ENCODE measurements at places on chromosomes 4 and X.

GRCh38 chr4:125321709-125322365 is 7.1 kb downstream of the FAT4 start:
- no peak for DNase-seq

DNA sequence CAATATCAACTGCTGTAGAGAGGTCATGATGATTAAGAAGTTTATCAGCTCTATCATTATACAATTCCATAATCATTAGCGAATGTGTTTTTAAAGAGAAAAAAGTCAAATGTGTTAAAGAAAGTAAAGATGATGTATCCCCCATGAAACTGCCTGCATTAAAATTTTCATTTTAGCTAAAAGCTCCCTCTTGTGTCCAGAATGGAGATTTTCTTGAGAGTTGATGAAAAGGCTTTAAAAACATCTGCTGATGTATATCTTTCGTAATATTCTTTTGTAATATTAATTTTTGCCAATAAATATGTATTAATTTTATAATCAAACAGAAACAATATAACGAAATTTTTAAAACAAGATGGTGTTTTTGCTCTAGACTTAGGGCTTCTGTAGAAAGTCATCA is 52.1 kb upstream of the LHFPL1 start:
- DNase-seq: no peak

GRCh38 chr4:84238247-84239090 is 260.6 kb downstream of the NKX6-1 start:
- no peak for DNase-seq

DNA sequence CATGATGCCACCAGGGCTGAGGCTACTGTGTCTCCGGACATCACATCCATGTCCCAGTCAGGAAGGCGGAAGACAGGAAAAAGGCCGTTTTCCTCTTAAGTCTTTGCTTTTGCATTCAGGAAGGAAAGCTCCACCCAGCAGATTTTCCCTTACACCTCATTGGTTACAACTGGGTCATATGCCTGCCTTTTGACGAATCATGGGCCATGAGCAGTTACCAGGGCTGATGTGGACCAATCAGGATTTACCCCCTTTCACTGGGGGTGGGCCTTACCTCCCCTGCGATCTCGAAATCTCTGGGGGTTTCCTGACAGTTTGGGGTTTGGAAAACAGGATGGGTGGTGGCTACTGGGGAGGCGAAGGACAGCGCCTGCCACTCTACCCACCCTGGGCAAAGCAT is 52.5 kb upstream of the GRPEL1 start:
- no peak for DNase-seq

GRCh38 chr4:23937173-23937572 is 47.3 kb upstream of the PPARGC1A start:
- no peak for DNase-seq

- no peak for DNase-seq
Measured at GRCh38 chr4:113026556-113026955, 22.9 kb upstream of the ANK2 start.

- no peak for DNase-seq
Measured at GRCh38 chr4:139242511-139243051, 37.4 kb downstream of the MGARP start.

DNA sequence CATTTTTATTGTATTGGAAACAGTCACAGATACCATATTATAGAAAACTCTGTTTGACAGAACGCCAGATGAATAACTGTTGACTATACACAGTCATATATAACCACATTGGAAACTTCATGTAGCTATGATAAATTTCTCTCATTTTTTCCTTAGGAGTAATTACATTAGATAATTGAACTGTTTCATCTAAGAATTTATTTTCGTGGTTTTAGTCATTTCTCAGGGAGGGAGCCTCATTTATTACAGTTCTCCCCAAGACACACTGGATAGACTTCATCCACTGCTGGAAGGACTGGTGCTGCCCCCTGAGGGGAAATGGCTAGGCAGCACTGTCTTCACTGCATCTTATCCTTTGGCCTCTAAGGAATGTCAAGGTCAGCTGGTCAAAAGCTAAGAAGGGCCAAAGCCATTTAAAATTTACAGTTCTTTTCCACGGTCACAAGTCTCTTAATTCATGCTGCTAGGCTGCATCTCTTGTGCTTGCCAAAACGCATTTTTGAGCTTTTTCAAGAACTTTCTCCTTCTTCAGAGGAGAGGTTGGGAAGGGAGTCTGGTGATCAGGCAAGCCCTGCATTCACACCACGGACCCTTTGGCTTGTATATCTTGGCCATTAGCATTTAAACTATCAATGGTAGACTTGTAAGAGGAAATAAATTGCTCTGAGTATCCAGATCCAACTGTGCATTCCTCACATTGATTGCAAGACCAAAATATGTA is 145.1 kb downstream of the CBR4 start:
- no peak for DNase-seq

DNA sequence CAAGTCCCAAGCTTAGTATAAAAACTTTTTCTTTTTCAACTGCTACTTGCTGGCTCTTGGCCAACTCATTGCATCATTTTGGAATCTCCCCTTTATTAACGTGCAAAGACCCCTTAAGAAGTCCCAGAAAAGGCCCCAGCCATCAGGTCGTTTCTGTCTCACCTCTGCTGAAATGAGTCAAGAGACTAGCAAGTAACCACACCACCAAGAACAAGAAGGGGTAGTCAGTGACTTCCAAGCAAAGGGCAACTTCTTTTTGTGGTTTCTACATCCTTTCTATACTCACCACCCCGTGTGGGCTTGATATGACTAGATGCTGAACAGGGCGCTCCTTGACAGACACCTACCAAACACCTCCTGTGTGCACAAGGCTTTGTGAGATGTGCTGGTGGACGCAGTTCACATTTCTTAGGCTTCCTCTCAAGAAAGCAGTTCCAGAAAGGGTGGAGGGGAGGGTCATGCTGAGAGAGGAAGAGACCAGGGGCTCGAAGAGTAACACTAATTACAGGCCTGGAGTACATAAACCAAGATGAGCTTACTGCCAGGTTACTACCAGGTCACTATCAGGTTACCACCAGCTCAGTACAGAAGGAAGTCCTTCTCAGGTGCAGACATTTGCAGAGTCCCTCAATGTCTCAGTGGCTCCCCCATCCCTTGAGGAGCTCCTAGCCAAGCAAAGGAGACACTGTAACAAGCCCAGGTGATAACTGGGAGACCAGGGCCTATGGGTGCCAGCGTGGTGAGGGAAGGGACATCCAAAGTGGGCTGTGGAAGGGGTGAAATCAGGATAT is 19.3 kb downstream of the JAKMIP1 start:
- DNase-seq: no peak

DNA sequence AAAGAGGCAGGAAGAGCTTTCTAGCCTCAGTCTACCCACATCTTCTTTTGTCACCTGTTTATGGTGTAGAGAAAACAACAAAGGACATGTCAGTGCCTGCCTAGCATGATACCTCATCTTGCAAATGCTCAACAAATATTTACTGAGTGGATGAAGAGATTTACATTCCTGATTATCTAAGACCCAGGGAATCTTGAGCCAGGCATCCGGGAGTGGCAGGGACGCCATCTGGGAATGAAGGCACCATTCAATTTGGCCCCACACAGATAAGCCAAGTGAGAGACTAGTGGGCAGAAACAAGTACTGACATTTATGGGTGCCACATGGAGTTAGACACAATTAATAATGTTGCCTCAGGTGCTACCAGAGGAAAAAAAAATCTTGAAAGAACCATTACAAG is 36.8 kb upstream of the CASK start:
- no peak for DNase-seq

DNA sequence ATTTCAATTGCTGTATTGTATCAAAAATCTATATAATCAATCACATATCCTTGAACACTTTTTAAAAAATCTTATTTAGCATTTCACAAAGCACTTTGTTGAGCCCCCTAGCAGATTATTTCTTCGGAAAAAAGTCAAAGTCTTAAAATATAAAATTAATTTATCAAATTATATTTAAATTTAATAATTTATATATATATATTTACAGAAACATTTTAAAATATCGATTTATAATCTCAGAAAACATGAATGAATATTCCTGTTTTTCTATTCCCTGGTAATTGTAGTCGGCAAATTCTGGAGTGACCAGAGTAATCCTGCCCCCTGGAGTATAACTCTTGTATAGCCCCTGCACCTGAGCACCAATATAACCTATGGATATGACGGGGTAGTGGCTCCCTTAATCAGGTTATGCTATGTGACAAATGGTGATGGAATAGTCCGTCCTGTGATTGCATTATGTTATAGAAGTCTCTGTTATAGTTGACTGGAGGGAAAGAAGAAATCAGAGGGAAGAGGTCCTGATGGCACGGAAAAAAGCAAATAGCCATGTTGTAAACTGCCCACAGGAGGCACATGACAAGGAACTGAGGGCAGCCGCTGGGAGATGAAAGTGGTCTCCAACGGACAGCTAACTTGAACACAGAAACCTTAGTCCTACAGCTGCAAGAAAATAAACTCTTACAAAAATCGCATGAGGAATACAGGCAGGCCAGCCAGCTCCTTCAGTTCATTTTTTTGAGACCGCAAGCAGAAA is 1092.3 kb downstream of the ARAP2 start:
- no peak for DNase-seq

GRCh38 chr4:152265149-152265621 is 270.7 kb downstream of the FBXW7 start:
- DNase-seq: no peak

DNA sequence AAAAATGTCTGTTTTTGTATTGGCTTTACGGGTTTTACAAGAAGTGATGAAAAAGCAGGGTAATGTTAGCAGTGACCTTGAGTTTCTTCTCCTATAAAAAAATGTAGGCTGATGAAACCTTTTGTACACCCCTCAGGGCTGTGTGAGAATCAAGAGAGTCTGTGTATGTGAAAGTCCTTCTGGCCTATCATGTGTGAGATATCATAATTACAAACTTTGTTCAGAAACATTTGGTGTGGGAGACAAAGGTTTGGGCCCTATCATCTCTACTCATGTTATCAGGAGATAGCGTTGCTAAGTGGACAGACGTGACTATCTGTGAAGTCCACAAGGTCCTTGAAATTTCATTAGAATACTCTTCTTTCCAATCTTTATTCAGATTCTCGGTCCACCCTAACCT is 170.6 kb upstream of the HAND2 start:
- DNase-seq: no peak

GRCh38 chr4:186891859-186892486 is 168.3 kb upstream of the FAT1 start:
- DNase-seq: no peak

GRCh38 chr4:124265701-124266100 is 446.8 kb downstream of the ANKRD50 start:
- DNase-seq: no peak

- DNase-seq: no peak
Measured at GRCh38 chr4:109675181-109675580, 28.1 kb downstream of the CASP6 start.

DNA sequence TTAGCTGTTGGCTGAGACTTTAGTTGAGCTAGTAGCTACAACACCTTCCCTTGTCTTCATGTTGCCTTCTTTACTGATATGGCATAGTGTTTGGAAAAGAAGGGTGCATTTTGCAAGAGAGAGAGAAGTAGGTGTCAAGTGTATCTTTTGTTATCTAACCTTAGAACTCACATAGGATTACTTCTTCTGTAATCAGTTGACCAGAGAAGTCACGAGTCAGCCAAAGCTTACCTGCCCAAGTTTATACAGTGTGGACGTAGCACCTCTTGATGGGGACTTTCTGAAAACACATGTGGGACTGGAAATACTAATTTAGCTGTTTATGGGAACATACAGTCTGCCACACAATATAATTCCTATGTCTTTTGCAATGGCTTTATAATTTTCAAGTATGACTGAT is 56.0 kb downstream of the UGT8 start:
- no peak for DNase-seq

GRCh38 chr4:168999809-169000208 is 10.2 kb downstream of the CBR4 start:
- DNase-seq: no peak

DNA sequence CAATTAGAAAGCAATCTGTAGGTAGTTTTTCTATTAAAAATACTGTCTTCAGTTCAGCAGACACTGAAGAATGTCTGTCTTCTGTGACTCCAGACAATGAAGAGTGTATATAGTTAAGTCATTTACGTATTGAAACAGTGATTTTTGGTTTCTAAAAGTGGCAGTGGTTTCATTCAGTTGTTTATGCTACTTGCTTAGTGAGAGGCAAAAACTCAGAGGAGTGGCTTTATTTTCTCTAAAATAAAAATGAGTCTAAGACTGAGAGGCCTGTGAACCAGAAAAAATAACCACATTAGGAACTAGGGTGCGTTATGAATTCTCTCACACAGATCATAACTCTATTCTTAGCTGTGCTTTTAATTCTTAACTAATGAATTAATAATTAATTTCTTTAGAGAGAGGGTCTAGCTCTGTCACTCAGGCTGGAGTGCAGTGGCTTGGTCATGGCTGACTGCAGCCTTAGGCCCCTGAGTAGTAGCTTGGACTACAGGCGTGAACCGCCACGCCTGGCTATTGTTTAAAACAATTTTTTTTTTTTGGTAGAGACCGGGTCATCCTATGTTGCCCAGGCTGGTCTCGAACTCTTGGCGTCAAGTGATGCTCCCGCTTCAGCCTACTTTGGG is 31.4 kb downstream of the FREM3 start:
- no peak for DNase-seq

GRCh38 chrX:7261672-7262332 is 113.8 kb upstream of the PUDP start:
- DNase-seq: no peak

DNA sequence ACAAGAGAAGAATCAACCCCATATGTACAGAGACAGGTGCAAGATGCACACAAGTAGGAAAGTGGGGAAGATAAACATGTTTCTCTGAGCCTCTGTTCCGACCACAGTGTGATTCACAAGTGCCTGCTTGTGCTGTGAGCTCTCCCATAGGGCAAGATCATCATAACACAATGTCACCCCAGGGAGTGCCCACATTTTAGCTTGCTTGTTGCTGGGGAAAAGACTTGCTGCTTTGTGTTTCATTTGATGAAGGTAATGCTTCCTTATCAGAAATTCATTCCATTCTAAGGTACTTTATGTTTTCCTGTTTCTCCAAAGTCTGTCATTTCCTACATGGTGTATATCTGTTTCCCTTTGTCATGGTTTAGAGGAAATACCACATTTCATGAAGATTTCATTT is 304.5 kb upstream of the DIPK2B start:
- no peak for DNase-seq

Data from T-helper 2 cell (primary cell).